ENCODE measurements at places on chromosomes 11 and 22.
A peak's percentile ranks its signal among the peaks of the same experiment; 100 is the strongest.

DNA sequence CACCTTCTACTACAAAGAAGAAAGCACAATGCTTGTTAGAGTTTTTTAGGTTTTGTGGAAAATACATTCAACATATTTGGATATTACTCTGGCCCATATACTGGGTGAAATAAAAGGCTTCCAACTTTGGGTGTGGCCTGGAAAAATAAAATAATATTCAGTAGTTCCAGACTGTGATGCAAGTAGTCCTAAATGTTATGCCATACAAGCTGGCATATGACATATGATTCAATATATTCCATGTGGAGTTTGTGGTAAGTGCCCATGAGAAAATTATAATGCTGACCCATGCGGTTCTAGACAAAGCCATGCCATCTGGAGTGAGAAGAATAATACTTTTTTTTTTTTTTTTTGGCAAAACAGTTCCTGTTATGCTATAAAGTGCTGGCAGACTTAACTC lies 683.3 kb downstream of the LUZP2 start:
- no peak for DNase-seq

- DNase-seq, result no peak
Measured at GRCh38 chr11:14075118-14076078, 112.9 kb downstream of the SPON1 start.

DNA sequence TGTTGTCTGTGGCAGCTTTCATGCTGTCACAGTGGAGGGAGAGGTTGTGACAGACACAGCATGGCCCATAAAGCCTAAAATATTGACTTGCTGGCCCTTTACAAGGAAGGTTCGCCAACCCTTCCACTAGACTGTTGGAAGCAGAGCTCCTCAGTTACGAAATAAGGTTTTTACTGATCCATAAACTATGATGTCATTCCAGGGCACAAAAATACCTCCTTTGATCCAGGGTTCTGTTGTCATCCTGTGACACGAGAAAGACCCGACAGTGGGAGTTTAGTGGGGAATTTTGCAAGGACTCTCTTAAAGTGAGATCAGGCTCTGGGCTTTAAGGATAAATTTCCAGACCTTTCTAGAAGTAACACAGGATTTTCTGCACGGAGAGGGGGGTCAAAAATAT lies 15.7 kb downstream of the BARX2 start:
- DNase-seq, result no peak

- no peak for DNase-seq
Measured at GRCh38 chr11:72696866-72697700, 22.9 kb upstream of the PDE2A start.

DNA sequence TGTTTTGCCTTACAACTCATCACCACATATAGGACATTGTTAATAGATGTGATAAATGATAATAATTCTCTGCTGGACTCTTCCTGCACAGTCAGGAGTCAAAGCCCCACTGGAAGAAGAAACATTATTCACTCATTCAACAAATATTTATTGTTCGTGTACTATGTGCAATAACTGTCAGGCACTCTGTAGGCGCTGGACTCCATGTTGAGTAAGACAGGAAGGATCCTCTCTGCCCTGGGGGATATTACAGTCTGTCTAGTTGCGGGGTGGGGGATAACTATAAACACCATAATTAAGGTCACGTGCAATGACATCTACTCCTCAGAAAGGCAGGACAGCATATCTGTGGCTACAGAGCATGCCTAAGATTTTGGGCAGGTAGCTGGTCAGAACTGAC lies 281.1 kb downstream of the FAT3 start:
- DNase-seq, result no peak

DNA sequence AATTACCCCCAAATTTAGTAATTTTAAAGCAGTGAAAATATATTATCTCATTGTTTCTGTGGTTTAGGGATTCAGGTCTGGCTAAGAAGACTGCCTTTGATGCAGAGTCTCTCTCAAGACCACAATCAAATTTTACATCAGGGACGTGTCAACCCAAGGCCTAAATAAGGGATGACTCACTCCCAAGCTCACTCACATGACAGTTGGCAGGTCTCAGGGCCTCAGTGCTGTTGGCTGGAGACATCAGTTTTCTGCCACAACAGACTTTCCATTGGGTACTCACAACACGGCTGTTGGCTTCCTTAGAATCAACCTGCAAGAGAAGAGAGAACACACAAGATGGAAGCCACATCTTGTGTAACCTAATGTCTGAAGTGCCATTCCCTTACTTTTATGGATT lies 377.3 kb downstream of the FAM181B start:
- DNase-seq, result no peak

GRCh38 chr11:133834682-133835592 lies 10.4 kb downstream of the SPATA19 start:
- peak; percentile 27 for DNase-seq

- peak; percentile 62 for DNase-seq
Measured at GRCh38 chr11:69213316-69213715, 57.6 kb downstream of the SMIM38 start.

DNA sequence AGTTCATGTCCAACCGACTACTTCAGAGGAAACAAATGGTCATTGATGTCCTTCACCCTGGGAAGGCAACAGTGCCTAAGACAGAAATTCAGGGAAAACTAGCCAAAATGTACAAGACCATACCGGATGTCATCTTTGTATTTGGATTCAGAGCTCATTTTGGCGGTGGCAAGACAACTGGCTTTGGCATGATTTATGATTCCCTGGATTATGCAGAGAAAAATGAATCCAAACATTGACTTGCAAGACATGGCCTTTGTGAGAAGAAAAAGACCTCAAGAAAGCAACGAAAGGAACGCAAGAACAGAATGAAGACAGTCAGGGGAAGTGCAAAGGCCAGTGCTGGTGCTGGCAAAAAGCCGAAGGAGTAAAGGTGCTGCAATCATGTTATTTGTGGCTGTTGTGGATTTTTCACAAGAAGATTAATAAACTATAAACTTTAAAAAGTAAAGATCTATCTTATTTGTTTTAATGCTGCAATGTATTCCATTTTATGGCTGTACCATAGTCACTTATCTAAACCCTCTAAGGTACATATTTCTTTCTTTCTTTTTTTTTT lies 20.1 kb upstream of the HIPK3 start:
- no peak for DNase-seq

DNA sequence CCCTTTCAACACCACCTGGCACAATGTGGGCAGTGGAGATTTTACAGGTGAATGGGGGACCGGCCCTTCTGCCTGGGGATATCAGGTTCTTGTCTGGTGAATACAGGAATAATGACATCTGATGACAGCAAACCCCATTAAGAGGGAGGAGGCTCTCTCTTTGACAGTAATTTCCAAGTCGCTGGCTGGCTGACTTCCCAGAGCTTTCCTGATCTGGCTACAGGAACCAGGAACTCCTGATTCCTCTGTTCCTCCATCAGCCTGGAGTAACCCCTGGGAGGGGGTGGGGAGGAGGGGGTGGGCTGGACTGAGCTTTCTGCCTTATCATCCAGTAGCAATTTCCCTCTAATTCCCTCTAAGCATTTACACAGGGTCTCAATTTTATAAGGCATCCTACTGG lies 3.7 kb upstream of the MIEF1 start:
- no peak for DNase-seq

DNA sequence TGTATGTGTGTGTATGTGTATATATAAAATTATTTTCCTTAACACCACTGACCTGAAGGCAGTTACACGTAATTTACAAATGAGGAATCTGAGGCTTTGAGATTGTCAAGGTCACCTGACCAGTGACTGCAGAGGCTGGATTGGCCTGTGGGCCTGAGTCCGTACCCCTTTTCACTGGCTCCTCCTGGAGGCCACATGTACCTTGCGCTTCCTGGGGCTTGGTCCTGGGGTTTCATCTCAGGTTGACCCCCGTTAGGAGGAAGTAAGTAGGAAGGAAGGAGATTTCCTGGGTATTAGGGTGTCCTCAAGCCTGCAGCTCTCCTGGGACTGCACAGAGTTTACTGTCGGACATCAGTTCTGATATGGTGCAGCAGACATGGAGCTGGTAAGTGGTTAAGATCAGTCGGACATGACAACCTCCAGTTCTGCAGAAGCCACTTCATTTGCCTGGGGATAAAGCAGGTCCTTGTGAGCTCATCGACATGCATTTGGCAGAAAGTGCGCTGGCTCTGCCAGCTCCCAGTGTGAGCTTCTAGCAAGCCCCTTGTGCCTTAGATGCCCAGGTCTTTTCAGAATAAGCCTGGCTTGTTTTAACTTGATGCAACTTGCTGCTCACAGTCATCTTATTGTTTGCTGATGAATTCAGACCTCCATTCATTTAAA lies 36.6 kb downstream of the ST3GAL4 start:
- peak; percentile 67 for DNase-seq

GRCh38 chr22:44225812-44226211 lies 45.1 kb downstream of the PARVG start:
- DNase-seq, result no peak

GRCh38 chr11:75445315-75445953 lies 12.4 kb upstream of the KLHL35 start:
- DNase-seq, result peak; percentile 82

DNA sequence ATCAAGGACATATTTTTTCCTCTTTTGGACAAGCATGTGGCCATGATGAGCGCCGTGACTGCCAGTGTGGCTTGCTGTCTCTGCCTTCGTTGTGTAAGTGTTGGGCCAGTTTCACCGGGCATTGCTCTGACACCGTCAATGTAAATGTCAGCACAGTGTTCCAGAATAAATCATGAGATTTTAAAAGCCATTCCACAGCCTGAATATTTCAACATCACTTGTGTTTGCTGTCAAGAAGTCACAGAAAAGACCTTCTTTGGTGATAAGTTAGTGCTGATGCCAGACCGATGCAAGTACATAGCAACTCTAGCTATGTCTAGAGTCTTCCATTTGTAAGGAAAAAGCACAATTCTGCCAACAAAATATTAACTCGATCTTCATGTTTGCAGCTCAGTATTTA lies 467.8 kb downstream of the TBC1D22A start:
- no peak for DNase-seq

- DNase-seq, result no peak
Measured at GRCh38 chr11:44743959-44744557, 17.3 kb downstream of the TSPAN18 start.

DNA sequence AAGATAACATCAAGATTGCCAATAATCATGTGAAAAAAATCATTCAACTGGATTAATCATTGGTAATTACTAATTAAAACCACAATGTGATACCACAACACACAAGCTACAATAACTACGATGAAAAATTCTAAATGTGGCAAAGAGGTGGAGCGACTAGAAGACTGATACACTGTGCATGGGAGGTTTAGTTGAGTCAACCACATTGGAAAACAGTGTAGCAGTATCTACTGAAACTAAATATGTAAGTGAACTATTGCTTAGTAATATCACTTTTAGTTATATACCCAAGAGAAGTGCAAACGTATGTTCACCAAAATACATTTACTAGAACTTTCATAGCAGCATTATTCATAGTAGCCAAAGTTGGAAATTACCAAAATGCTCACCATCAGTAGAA lies 359.9 kb downstream of the ETS1 start:
- DNase-seq, result no peak

- DNase-seq, result no peak
Measured at GRCh38 chr11:104098132-104098531, 61.7 kb downstream of the DDI1 start.

DNA sequence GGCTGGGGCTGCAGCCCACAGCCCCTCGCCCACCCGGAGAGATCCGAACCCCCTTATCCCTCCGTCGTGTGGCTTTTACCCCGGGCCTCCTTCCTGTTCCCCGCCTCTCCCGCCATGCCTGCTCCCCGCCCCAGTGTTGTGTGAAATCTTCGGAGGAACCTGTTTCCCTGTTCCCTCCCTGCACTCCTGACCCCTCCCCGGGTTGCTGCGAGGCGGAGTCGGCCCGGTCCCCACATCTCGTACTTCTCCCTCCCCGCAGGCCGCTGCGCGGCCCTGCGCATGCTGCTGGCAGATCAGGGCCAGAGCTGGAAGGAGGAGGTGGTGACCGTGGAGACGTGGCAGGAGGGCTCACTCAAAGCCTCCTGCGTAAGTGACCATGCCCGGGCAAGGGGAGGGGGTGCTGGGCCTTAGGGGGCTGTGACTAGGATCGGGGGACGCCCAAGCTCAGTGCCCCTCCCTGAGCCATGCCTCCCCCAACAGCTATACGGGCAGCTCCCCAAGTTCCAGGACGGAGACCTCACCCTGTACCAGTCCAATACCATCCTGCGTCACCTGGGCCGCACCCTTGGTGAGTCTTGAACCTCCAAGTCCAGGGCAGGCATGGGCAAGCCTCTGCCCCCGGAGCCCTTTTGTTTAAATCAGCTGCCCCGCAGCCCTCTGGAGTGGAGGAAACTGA lies 731 bp downstream of the GSTP1 start:
- DNase-seq, result peak; percentile 63

DNA sequence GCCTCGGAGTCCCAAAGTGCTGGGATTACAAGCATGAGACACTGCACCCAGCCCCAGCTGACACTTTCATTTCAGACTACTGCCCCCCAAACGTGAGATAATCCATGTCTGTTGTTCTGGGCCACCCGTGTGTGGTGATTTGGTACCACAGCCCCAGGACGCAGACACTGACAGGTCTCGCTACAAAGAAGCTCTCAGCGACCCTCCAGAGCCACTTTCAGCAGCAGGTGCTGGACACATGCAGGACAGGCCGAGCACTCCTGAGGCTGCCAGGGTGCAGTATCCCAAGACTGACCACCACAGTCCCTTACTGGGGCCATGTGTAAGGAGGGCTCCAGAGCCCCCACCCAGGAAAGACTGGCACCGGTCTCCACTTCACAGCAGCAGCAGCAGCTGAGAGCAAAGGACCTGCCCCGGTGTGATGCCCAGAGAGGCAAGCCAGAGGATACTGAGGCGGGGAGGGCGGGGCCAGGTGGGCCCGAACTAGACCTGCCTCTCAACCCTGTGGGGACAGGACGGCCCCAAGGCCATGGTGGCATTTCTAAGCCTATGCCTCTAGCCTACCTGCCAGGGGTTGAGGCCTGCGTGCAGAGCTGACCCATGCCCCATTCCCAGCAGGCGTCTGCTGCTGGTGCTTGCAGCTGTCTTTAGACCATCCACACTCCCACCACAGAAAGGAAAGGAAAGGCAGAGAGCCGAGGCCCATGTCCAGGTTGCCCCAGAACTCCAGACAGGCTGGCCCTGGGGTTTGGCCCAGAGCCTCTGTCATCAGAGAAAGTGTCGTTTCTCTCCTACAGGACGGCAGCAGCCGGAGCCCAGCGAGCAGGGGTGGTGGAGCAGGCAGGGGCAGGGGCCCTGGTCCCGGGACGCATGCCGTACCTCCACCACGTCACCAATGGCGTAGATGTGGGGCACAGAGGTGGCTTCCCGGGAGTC lies 28.0 kb upstream of the GNB1L start:
- DNase-seq, result no peak

- peak; percentile 93 for DNase-seq
Measured at GRCh38 chr11:105220121-105220520, 80.6 kb upstream of the CARD18 start.

GRCh38 chr11:30832831-30833230 lies 246.7 kb upstream of the MPPED2 start:
- DNase-seq, result no peak
